Stimulated activated CD4-positive, alpha-beta T cell treated with anti-CD3 and anti-CD28 coated beads, Interleukin-15, amount 100 ng/mL, for 48 hours (primary cell): ENCODE measurements at places on chromosomes 7 and 10.

GRCh38 chr7:67267914-67268313 lies 271.3 kb downstream of the TYW1 start:
- no peak for DNase-seq

GRCh38 chr10:14438576-14438975 lies 107.9 kb upstream of the FRMD4A start:
- DNase-seq: no peak

GRCh38 chr10:58486821-58487220 lies 25.9 kb upstream of the BICC1 start:
- DNase-seq: no peak

DNA sequence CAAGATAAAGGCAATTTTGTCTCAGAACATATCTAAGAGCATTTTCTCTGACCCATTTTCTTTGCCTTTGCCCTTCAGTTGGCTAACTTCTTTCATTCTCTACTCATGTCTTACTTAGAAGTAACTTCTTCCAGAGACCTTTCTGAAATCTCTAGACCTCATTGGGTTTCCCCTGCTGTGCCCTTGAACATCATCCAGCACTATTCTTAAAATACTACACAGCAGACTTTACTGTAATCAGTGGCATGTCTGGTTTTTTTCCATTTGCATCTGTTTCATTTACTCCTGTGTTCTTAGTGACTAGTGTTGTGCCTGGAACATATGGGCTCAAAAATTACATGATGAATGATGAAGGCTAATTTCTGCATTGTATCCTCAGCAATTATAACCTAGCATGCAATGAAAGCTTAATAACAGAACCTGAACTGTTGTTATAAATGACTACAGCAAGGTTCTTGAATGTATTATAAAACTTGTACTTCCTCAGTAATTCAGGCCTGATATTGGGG lies 301.9 kb downstream of the CDK14 start:
- DNase-seq: no peak

DNA sequence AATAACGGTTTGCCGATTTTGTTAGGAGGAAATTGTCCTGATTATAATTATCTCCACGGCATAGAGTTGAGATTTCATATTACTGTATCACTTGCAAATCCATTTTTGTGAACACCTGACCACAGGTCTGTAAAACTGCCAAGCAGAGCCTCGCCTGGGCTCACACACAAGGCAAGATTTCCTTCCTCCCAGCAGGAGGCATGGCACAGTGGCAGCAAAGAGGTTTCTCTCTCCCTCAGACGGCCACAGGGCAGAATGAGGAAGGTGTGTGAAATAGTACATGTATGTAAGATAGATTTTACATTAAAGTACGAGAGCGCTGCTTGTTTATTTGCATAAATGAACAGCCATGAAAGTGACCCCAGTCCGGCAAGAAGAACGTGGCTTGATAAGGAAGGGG lies 130.1 kb downstream of the CELF2 start:
- no peak for DNase-seq

GRCh38 chr7:5635461-5636445 lies 145.7 kb downstream of the RNF216 start:
- no peak for DNase-seq

DNA sequence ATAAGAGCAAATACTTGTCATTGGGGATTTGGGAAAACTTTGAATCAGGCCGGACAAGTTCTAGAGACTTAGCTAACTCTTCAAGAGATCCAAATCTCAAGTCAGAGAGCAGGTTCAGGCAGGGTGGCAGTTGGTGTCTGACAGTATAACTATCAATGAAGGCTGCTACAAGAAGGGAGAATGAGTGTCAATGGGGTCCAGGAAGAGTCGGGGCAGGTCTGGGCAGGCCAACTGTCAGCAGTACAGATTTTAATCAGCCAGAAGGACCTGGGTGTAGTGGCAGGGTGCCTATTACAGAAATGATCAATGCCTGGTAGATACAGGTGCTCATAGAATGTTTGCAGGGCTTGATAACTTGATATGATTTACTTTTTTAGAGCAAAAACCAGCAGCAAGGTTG lies 751.1 kb downstream of the GRM8 start:
- DNase-seq: no peak

- no peak for DNase-seq
These were observed 33.9 kb downstream of the ARL4A start for GRCh38 chr7:12721286-12721830.

GRCh38 chr10:89213191-89213808 lies 6.2 kb upstream of the CH25H start:
- DNase-seq: no peak

- no peak for DNase-seq
These were observed 282.2 kb downstream of the NEBL start for GRCh38 chr10:20614911-20615310.

DNA sequence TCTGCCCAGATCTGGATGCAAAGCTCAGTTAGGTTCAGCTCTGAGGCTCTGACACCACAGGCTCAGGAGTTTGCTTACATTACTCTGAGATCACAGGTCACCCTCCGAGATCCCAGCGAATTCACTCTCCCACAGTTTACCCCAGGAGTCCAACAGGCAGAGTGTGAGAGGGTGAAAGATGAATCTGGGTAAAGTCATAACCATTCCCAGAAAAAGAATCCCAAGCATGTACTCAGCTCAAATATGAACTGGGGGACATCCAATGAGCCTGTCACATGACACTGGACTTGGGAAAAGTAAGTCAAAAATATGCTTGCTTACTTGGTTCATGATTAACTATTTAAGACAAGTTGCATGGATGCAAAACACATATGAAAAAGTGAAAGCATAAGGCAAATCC lies 110.3 kb upstream of the ARID5B start:
- DNase-seq: no peak

- no peak for DNase-seq
These were observed 8.6 kb downstream of the EVX1 start for GRCh38 chr7:27251136-27251651.
